Stimulated activated CD4-positive, alpha-beta T cell treated with anti-CD3 and anti-CD28 coated beads, TNF-alpha, amount 100 ng/mL, for 1 hour (primary cell): ENCODE measurements at places on chromosomes 2 and 18.

DNA sequence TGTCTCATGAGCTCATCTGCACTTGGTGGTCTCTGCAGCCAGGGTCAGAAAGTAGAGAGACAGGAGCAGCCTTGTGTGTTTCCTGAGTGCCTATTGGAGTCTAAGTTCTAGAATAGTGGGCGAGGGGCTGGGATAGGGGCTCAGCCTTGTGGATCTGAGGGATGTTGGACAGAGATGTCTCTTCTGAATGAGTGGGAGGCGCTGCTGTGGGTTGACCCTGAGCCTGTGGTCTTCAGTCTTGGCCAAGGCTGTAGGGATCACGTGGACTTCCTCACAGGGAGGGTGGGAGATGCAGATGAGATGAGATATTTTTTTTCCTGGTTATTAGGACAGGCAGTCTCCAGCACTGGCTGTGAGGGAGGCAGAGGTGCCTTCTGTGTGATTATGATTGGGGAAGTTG lies 61.8 kb downstream of the RNF144A start:
- no peak for DNase-seq

GRCh38 chr2:8494589-8494988 lies 187.3 kb upstream of the ID2 start:
- no peak for DNase-seq

- DNase-seq = no peak
Observed at GRCh38 chr2:124985270-124985669, 960.2 kb downstream of the CNTNAP5 start.

GRCh38 chr2:238866656-238867277 lies 18.9 kb downstream of the TWIST2 start:
- DNase-seq = no peak

DNA sequence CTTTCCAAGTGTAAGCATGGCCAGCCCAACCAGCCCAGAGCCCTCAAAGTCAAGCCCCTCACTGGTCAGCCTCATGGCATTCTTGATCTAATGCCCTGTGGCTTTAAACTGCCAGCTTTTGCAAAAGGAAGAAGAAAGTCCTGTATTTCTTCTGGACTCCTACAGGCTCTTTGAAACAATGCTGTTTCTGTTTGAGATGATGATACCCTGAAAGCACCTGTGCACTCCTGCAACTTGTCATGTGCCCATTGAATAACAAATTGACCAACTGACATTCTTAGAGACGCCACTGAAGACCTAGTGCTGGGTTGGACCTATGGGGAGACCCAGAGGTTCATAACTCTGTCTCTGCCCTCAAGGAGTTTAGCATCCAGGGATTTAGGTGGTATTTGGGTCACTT lies 82.0 kb upstream of the MSH2 start:
- no peak for DNase-seq

GRCh38 chr2:204530464-204530805 lies 14.8 kb upstream of the PARD3B start:
- no peak for DNase-seq

DNA sequence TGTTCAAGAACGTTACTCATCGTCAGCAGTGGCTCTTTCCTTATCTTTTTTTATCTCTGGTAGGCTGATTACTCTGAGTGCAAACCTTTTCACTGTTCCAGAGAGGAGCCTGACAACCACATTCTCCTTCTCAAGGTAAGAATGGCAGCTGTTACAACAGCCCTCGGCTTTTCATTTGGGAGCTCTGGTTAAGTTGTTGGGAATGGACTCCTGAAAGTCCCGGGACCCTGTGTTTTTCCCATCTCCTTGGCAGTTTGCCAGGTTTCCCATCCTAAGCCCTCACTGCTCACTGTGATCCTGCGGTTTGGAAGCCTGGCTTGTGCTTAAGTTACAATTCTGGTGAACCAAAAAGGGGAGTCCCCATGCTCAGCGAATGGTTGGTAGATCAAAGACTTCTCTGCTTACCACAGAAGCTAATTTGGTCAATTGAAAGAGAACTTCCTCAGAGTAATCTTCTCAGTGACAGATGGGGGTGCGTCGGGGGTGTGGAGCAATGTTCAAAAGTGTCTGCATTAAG lies 122.3 kb downstream of the LYPD6B start:
- DNase-seq = no peak

GRCh38 chr2:231299267-231299666 lies 96.2 kb upstream of the B3GNT7 start:
- no peak for DNase-seq

DNA sequence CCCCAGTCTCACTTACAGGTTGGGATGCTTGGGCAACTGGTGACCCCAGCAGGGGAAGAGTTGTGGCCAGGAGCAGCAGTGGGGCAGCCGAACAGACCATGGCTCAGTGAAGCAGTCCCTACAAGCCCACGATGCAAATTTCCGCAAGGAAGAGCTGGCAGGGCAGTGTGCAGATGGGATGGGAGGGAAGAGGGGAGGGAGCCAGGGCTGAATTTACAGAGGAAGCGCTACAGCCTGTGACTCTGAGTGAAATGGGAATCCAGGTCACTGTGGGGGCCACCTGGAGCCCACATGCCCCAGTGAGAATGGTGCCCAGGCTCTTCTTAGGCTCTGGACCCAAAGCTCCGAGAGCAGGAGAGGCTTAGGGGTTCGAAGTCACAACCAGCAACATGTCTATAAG lies 27.0 kb upstream of the SELENOI start:
- no peak for DNase-seq

DNA sequence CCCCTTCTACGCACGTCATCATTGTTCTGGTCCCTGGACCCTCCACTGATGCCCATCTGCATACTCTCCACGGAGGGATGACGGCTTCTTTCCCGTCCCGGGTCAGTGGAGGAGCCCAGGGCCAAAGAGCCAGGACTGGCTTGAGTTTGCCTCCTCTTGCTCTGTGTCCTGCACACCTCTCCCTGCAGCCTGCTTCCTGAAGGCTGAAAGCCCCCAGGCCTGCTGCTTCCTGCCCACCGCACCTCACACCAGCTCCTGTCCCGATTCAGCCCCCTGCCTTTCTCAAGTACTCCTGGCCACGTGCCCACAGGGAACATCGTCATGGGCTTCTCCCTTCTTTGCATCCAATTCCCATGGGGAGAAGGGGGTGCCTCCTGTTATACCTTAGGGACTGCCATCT lies 7.1 kb downstream of the ADCY3 start:
- no peak for DNase-seq

- no peak for DNase-seq
Observed at GRCh38 chr18:12540751-12541150, 117.2 kb downstream of the SPIRE1 start.

GRCh38 chr2:17849275-17849674 lies 29.2 kb upstream of the KCNS3 start:
- DNase-seq = no peak

DNA sequence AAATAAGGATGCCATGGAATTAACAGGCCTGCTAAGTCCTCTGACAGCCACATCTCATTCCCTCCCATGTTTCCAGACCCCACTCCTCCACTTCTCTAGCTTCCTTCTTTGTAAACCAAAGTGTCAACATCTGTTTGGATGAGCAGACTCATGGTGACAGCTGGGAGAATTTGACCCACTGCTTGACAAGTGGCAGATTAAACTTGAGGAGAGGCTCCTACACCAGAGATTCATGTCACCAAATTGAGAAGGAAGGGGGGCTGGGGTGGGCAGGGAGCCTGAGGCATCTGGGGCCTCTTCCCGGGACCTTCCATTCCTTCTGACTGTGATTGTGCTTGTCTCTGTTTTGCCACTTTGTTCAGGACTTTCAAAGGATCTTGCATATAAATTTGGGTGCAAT lies 41.0 kb upstream of the IGFBP5 start:
- no peak for DNase-seq

DNA sequence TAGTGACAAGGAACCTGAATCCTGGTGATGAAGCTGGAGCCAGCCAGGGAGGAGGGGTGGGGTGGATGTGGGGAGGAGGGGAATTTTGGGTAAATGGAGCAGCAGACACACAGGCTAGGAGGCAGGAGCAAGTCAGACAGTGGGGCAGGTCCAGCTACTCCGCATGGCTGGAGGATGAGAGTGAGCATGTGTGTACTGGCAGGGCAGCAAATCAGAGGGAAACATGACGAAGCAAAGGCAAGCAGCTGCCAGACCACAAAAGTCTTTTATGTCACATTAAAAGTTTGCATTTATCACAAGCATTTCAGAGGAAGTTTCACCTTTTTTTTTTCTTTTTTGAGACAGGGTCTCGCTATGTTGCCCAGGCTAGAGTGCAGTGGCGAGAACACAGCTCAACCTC lies 11.9 kb upstream of the KIDINS220 start:
- no peak for DNase-seq

GRCh38 chr2:11270891-11271290 lies 73.5 kb downstream of the ROCK2 start:
- no peak for DNase-seq

- DNase-seq = no peak
Observed at GRCh38 chr2:48221846-48222516, 308.0 kb upstream of the STON1 start.

- no peak for DNase-seq
Observed at GRCh38 chr2:61045999-61046398, 19.7 kb upstream of the SANBR start.

DNA sequence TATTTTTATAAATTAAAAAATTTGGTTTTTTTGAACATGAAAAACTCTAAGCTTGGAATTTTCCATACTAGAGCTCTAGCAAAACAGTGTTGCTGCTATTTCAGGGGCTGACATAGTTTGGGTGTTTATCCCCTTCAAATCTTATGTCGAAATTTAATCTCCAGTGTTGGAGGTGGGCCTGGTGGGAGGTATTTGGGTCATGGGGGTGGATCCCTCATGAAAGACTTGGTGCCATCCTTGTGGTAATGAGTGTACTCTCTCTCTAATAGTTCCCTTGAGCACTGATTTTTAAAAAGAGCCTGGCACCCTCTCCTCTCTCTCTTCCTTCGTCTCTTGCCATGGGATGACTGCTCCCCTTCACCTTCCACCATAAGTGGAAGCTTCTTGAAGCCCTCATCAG lies 244.6 kb upstream of the UBE2E3 start:
- no peak for DNase-seq
